ENCODE measurements at places on chromosomes 6 and 20. TPM values are rescaled to one million over a fixed set of nuclear protein-coding genes. Genes with fewer than 3 reads are reported as not detected.

The OR2H1 gene
- not detected for total RNA-seq

The NELFE gene
- total RNA-seq = 56.3 TPM

DNA sequence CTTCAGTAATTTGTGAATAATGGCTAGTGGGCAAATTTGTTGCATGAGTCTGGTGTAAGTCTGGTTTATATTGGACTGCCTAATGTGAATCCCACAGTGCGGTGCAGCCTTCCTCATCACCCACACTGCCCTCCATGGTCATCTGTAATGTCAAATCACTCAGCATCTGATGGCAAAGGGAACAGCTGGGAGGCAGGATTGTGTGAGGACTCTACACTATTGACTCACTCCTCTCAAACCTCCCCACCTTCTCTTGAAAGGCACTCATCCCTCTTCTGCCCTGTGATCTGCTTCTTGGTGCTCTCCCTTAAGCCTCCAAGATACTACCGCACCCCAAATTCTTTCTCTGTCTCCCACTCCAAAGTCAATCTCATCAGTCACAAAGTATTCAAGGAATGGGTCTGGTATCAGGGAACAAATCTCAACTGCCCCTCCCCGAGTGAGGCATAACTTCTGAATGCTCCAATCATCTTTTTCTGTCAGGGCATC, 146.0 kb upstream of the BEND6 start:
- no peak for DNase-seq

GRCh38 chr6:100346203-100346602, 118.5 kb downstream of the SIM1 start:
- no peak for DNase-seq

DNA sequence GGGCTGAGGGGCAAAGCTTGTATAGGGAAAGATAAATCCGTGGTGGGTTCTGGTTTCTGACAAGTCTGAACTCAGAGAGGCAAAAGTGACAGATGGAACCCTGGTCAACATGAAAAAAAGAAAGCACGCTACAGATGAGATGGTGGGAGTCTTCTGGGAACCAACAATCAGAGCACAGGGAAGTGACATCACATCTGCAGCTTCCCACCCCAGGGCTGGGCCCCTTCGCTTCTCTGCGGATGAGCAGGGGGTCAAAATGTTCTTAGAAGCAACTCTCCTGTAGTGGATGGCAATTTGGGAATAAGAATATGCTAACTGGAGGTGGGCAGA, 129.2 kb upstream of the AKAP12 start:
- DNase-seq = no peak
